A549 treated with ZK216348 at 1 μM for 4 hours (cell line): ENCODE measurements at places on chromosomes 7 and 10. TPM values are rescaled to one million over a fixed set of nuclear protein-coding genes. Genes with fewer than 3 reads are reported as not detected.

The HSPA12A gene
- total RNA-seq = 9.5 to 13.3 TPM (median 11.5 TPM) in 5 replicates

The GIMAP6 gene
- not detected in 5 replicates for total RNA-seq

The PNLIPRP3 gene
- not detected in 5 replicates for total RNA-seq

The C10orf105 gene
- not detected in 5 replicates for total RNA-seq

The RARRES2 gene
- not detected in 5 replicates for total RNA-seq

The SBDS gene
- total RNA-seq = 97.4 to 137 TPM (median 107 TPM) in 5 replicates

The FAM180A gene
- not detected in 5 replicates for total RNA-seq

The MOGAT3 gene
- not detected in 5 replicates for total RNA-seq

The PLXDC2 gene
- 0.09 TPM in 1 of 5 replicates, not detected in the others for total RNA-seq

The SMKR1 gene
- 8.7 to 10.6 TPM (median 10.0 TPM) in 5 replicates for total RNA-seq

The IFIT1B gene
- total RNA-seq = not detected in 5 replicates

The PKD2L1 gene
- total RNA-seq = 0.06 to 0.12 TPM in 2 of 5 replicates, not detected in the others

The CPED1 gene
- total RNA-seq = not detected in 5 replicates

The ZNF107 gene
- 1.3 to 3.3 TPM (median 2.6 TPM) in 5 replicates for total RNA-seq

The GTF2IRD1 gene
- 17.5 to 22.0 TPM (median 20.8 TPM) in 5 replicates for total RNA-seq

The ARHGEF5 gene
- total RNA-seq = 1.6 to 2.7 TPM (median 2.5 TPM) in 5 replicates

The NRCAM gene
- 51.1 to 138 TPM (median 95.4 TPM) in 5 replicates for total RNA-seq
